Lung (tissue), 17 donors: ENCODE measurements at places on chromosomes 12 and 14. TPM values are rescaled to one million over a fixed set of nuclear protein-coding genes. Genes with fewer than 3 reads are reported as not detected.

DNA sequence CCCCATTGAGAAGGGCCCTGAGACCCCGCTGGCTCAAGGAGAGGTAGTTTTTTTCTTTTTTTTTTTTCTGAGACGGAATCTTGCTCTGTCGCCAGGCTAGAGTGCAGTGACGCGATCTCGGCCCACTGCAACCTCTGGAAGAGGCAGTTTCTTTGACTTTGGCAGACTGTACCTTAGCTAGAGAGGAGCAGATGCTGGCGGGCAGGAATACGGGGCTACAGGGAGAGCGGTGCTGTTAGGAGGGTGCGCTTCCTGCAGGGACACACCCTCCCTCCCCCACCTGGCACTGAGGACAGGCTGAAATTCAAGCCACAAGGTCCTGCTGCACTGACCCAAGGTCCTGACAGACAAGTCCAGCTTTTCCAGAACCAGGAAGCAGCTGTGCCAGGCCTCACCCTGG is 32.2 kb upstream of the NUDT14 start:
- no peaks in the 10 kb centered on the region for H3K4me1 ChIP-seq
- no peak for DNase-seq
- H3K36me3 ChIP-seq = peaks cover 12% of the 10 kb centered on the region
- no peaks in the 10 kb centered on the region for H3K27me3 ChIP-seq
- no peak overlapping the region for H3K4me3 ChIP-seq

DNA sequence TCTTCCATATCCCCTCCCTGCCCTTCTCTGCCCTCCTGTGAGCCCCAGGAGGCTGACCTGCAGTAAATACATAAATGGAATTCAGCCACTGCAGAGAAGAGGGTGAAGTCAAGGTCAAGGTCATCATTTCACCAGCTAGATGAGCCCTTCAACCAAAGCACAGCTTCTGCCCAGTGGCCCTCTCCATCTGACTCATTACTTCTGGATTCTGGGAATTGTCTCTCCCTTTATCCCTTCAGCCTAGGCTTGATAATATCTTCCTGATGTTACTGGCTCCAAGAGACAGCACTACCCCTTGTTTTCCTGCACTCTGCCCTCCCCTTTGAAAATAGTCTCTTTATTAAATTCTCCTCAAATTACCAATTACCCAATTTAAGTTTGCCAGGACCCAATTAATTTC is 64.5 kb downstream of the TTC9 start:
- H3K4me3 ChIP-seq = no peak overlapping the region
- H3K27ac ChIP-seq = no peak overlapping the region
- H3K4me1 ChIP-seq = no peaks in the 10 kb centered on the region

FAR2 gene
- 10.6 TPM for total RNA-seq

SERPINA10 gene
- 0.21 TPM for total RNA-seq

TTC7B gene
- total RNA-seq = 39.6 TPM
